ENCODE measurements at places on chromosomes 1 and 21.

DNA sequence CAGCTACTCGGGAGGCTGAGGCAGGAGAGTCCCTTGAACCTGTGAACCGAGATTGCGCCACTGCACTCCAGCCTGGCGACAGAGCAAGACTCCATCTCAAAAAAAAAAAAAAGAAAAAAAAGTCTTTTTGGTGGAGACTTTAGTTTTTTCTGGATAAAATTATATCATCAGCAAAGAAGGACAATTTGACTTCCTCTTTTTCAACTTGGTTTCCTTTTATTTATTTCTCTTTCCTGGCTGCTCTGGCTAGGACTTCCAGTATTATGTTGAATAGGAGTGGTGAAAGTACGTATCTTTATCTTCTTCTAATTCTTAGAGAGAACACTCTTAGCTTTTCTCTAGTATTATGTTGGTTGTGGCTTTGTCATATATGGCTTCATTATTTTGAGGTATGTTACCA is 130.8 kb downstream of the PCBP3 start:
- DNase-seq: no peak

- DNase-seq: no peak
Observed at GRCh38 chr1:41462680-41463004, 21.8 kb downstream of the EDN2 start.

GRCh38 chr21:38951095-38951730 is 145.5 kb downstream of the ETS2 start:
- no peak for DNase-seq

- no peak for DNase-seq
Observed at GRCh38 chr1:14704846-14705245, 106.4 kb downstream of the KAZN start.

DNA sequence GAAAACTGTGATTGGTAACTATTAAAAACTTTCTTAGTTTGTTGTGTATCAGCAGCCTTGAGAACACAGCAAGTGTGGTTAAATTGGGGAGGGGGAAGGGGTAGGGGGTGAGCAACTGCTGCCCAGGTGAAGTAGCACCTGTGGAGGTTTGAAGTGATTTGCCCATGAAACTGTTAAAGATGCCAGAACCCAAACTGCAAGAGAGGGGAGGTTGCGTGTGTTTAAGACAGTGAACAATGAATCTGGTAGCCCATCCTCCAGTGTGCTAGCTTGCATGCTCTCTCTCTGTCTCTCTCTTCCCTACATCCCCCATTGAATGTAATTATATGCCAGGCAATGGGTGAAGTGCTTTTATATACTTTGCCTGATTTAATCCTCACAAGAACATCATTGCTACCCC is 154.7 kb downstream of the RUNX1 start:
- DNase-seq: no peak

- DNase-seq: no peak
Observed at GRCh38 chr1:60535713-60536112, 462.1 kb upstream of the C1orf87 start.

DNA sequence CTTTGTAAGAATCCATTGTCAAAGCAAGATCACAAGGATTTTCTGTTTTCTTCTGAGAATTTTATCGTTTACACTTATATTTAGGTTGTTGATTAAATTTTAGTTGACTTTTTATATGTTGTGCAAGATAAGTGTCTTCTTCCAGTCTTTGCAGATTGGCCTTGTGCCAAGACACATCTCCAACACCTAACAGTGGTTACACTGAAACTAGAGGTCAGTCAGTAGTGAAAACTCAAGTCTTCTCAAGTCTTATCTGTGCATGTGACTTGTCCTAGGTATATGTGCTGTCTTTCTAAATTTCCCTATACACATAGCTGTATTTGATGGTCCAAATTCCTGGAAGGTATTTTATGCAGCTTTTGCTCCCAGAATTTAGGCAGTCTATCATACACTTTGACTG is 1183.2 kb upstream of the B3GALT2 start:
- no peak for DNase-seq

DNA sequence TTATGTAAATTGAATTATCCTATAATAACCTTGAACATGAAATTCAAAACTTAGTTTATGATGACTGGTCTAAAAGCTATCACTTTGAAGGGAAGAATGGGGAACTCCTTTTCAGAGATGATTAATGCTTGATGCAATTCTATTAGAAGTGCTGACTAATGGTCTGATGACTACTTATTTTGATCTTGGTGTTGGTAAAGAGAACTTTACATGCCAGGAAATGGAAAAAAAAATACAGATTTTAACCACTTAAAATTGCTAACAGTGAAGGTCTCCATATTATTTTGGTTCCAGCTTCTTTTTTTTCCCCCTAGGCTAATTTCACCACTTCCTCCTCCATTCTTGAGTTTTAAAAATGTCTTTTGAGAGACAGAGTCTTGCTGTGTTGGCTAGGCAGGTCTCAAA is 22.9 kb downstream of the S1PR1 start:
- peak; percentile 37 for DNase-seq

GRCh38 chr21:45959779-45960390 is 21.7 kb upstream of the COL6A1 start:
- no peak for DNase-seq

GRCh38 chr1:87833166-87833565 is 504.5 kb downstream of the LMO4 start:
- no peak for DNase-seq

DNA sequence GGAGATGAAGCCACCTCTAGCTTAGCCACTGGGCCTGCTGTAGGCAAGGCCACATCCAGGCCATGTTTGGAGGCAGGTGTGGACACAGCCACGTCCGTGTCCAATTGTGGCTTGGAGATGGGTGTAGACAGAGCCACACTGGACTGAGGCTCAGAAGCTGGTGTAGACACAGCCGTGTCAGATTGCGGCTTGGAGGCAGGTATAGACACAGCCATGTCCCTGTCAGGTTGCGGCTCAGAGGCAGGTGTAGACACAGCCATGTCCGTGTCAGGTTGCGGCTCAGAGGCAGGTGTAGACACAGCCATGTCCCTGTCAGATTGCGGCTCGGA is 2.2 kb downstream of the PERM1 start:
- no peak for DNase-seq

DNA sequence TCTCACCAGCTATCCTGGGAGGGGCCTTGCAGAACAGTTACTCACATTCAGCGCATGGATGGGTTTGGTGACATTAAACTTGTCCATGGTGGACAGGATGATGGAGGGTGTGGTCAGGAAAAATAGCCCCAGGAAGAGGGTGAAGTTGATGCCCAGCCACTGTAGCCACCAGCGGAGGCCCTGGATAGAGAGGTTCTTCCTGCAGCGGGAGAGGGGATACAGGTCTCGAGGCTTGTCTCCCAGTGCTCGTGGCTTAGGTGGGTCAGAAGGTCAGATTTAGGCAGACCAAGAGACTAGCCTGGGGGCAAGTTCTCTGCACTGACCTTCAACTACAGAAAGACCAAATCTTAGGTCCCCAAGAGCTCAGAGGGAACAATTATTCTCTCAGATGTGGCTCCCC is 23.0 kb downstream of the TMEM63A start:
- DNase-seq: no peak

GRCh38 chr1:37036667-37037053 is 2.3 kb upstream of the GRIK3 start:
- DNase-seq: no peak

GRCh38 chr1:246083416-246083815 is 423.7 kb downstream of the SMYD3 start:
- peak; percentile 69 for DNase-seq

GRCh38 chr1:180646547-180646946 is 14.7 kb downstream of the XPR1 start:
- no peak for DNase-seq

GRCh38 chr1:180912801-180913565 is at the start of gene KIAA1614:
KIAA1614 (plus strand) TSS chr1:180912897; CDS start chr1:180913244, 347 bp downstream.
- DNase-seq: no peak

DNA sequence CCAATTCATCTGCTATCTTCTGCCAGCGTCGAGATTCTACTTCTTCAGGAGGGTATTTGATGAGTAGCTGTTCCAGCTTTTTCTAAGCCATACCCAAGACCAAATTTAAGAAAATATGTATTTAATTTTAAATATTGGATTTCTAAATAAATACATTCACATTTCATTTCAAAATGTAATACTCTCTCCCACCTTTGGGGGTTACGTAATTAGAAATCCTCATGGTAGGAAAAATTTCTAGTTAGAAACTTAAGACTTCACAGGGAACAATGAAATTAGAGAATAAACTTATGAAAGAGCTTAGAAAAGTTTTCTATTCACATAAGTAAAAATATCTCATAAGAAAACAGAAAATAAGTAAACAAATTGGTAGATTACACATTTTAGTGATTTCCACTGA is 102.9 kb downstream of the ZZZ3 start:
- DNase-seq: no peak

DNA sequence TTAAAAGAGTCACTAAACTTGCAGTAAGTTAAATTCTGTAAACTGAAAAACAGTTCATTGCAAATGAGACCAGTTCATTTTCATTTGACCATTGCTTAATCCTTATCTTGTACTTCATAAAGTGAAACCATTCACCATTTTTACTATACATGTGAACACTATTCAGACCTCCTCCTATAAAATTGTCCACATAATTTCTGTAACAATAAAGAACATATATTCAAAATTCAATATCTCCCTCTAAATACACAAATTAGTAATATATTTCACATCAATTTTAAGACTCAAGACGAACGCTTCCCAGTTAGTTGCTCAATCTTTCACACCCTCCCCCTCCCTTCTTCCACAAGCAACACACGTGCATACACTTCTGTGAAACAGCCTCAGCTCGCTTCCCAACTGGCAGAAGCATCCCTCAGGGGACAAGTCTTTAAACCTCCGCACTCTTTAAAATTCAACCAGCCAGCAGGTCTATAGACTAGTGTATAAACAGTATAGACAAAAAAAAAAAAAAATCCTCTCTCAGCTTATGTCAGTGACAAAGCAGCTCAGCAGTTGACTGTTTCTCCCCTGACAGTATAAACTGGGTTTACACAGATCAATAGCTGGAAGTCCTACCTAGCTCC is 99.6 kb downstream of the DENND1B start:
- peak; percentile 28 for DNase-seq

DNA sequence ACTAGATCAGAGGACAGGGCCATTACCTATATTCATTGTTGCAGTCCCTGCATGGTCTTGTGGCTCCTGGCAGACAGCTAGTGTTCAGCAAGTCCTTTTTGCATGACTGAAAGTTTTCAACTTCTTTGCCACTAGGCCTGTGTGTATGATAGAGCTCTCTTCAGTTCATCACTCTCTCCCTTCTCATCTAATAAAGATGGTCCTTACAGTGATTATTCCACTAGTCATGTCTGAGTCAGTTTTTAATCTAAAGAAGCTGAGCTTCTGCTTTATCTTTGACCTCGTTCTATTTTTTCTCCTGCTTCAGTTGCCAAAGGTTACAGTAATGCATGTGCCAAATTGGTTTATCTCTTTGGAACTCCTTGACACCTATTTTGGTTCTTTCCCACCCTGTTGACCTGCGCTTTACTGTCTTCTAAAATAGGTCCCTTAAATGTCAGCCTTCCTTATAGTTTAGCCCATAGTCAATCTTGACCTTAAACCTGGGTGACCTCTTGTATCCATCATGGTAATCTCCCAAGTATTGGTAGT is 6.4 kb downstream of the CXADR start:
- no peak for DNase-seq

DNA sequence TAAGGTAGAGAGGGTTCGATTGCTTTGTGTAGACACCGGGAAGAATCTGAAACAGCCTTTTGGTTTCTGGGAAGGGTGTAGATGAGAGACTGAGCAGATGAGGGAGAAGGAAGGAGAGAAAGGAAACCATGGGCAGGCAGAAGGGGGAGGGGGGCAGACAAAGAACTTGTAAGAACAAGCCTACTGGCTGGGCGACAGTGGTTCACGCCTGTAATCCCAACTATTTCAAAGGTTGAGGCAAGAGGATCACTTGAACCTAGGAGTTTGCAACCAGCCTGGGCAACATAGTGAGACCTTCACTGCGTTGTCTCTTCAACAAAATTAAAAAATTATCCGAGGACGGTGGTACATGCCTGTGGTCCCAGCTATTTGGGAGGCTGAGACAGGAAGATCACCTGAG is 106.2 kb downstream of the TM2D1 start:
- no peak for DNase-seq

DNA sequence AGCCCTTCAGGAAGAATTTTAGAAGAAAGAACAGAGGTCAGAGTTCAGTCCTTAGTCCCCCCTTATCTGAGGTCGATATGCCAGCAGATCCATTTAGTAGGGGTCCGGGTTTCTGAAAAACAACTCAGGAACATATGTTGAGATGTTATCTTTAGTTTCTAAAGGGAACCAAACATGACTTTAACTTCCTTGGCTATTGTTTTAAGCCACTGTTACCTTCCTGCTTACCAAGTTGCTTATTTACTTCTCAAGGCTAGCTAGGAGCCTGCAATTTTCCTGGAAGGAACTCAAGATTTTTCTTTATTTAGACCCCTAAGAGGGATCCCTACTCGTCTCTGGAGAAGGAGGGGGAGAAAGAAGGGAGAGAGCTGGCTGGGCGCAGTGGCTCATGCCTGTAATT is 54.3 kb downstream of the KCNC4 start:
- DNase-seq: no peak

- no peak for DNase-seq
Observed at GRCh38 chr1:220239966-220240365, 32.3 kb downstream of the RAB3GAP2 start.

DNA sequence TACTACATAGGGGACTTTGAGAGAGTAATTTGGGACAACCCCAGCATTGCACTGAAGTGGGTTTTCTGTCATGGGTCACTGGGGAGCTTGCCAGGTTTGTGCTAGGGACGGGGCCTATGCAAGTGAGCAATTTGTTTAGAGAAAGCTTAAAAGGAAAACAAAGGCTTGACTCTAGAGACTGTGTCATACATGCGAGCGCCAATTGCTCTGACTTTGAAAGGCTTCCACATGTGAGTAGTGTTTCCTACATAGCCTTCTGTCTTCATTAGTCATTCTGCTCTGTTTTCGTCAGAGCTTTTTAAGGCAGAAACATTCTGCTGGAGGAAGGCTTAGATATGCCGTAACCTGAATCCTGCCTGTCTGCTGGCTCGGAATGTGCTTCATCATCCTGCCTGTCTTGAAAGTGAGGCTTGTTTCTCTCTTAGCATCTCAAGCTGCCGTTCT is 28.4 kb downstream of the TRIM45 start:
- no peak for DNase-seq

DNA sequence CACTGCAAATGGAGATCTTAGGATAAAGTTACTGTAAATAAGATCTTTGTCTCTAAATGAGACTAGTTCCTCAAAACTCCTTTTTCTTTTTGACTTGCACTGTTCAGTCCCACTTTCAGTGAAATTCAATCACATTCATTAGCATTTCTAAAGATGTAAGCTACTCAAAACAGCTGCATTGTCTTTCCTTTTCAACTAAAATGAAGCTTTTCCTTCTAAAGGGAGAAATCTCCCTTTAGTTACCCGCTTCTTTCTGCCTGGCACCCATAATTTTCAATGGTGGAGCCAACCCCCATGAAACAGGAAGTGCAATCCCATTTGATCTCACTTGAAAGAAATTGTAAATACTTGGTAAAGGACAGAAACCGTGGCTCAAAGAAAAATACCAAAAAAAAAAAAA is 387.4 kb upstream of the PKN2 start:
- no peak for DNase-seq

- DNase-seq: no peak
Observed at GRCh38 chr1:117654493-117655219, 48.8 kb downstream of the TENT5C start.
